ENCODE measurements at places on chromosomes 13 and 19. TPM values are rescaled to one million over a fixed set of nuclear protein-coding genes. Genes with fewer than 3 reads are reported as not detected.
A peak's percentile ranks its signal among the peaks of the same experiment; 100 is the strongest.

- peak overlapping the region; percentile 57 for H3K4me3 ChIP-seq
- DNase-seq: no peak
- no peaks in the 10 kb centered on the region for H3K36me3 ChIP-seq
These were observed 1.6 kb downstream of the CYSLTR2 start for GRCh38 chr13:48655291-48655690.

Gene STOML3
- not detected for total RNA-seq

Gene GSX1
- total RNA-seq: not detected

GRCh38 chr19:2806736-2807378 lies 12.8 kb upstream of the ZNF554 start:
- H3K4me3 ChIP-seq: no peak overlapping the region
- no peak for DNase-seq
- H3K27ac ChIP-seq: no peak overlapping the region
- no peaks in the 10 kb centered on the region for H3K27me3 ChIP-seq
- peaks cover 75% of the 10 kb centered on the region for H3K36me3 ChIP-seq

DNA sequence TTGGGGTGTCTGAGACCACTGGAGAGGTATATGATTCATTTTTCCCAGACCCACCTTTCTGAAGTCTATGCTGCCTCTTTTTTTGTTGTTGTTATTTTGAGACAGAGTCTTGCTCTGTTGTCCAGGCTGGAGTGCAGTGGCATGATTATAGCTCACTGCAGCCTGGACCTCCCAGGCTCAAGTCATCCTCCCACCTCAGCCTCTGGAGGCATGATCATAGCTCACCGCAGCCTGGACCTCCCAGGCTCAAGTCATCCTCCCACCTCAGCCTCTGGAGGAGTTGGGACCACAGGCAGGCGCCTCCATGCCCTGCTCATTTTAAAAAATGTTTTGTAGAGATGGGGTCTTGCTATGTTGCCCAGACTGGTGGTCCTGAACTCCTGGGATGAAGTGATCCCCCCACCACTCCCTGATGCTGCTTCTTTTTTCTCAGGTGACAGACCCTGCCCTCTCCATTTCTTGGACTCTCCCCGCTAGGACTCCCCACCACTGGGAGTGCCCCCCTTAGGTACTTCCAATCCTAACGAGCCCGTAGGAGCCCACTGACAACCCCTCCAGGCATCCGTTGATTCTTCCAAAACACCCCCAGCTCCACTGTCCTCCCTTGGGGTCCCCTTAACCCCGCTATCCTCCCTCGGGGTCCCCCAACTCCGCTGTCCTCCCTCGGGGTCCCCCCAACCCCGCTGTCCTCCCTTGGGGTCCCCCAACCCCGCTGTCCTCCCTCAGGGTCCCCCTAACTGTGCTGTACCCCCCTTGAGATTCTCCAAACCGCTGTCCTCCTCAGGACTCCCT lies 45.4 kb downstream of the ARHGEF18 start:
- peak overlapping the region; percentile 83 for H3K27ac ChIP-seq
- no peak for DNase-seq
- peaks cover 29% of the 10 kb centered on the region for H3K4me1 ChIP-seq
- peaks cover 4% of the 10 kb centered on the region for H3K36me3 ChIP-seq
- H3K27me3 ChIP-seq: no peaks in the 10 kb centered on the region

- no peak overlapping the region for H3K27ac ChIP-seq
- peaks cover 34% of the 10 kb centered on the region for H3K27me3 ChIP-seq
- no peak for DNase-seq
These were observed 195.7 kb upstream of the UBL3 start for GRCh38 chr13:30045916-30046704.

GRCh38 chr13:97629601-97630272 lies 195.8 kb downstream of the RAP2A start:
- no peaks in the 10 kb centered on the region for H3K27me3 ChIP-seq
- no peaks in the 10 kb centered on the region for H3K36me3 ChIP-seq
- peaks cover 9% of the 10 kb centered on the region for H3K4me1 ChIP-seq
- DNase-seq: no peak
